Activated T-helper 1 cell treated with anti-CD3 and anti-CD28 coated beads, Interleukin-2, amount 50 U/mL, for 16 hours (primary cell): ENCODE measurements at places on chromosomes 11 and 22.

DNA sequence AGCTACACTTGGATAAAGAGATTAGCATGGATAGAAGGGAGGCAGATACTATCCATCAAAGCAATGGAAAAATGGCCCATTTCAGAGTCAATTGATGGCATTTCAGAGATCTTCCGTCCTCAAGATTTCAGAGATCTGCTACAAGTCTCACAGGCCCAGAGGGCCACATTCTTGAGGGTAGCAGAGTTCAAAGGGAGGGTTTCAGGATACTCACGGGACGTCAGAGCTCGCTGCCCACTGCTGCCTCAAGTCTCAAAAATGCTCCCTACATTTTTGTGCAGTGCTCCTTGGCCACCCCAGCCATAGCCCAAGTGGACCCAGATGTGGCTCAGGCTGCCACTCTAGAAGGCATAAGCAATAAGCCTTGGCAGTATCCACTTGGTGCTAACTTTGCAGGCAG is 24.9 kb downstream of the RTL6 start:
- DNase-seq = no peak

DNA sequence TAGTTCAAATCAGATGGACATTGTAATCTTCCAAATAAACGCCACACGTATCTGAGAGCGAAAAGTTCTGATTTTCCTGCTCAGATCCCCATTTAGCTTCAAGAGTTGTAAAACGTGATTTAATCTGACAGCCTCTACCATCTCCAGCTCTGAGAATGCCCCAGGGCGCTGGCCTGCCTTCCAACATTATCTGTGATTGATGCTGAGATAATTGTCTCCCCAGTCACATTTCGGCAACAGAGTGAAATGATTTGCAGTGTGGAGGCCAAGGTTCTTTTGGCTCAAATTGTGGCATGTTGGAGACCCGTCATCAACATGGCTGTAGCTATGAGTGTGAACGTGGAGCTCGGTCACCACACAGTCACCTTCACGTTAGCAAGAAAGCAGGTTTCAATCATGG is 283.4 kb downstream of the BRD1 start:
- DNase-seq = no peak

- no peak for DNase-seq
These were observed 44.2 kb downstream of the DSCAML1 start for GRCh38 chr11:117752721-117753237.

DNA sequence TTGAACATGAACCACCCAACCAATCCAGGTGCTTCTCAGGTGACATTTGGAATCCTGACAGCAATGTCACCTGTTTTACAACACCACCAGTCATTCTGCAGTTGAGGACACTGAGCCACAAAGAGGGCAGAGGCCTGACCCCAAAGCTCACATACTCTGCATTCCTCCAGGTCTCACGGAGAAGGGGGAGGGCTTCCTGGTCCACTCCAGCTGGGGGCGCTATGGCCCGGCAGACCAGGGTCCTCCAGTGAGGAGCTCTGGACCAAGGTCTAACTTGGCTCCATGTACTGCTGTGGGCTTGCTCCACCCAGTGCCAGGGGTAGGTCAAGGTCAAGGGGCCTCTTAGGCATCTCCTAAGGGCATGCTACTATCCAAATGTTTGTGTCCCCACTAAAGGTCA is 1.5 kb upstream of the PNPLA3 start:
- DNase-seq = no peak

- DNase-seq = no peak
These were observed 22.4 kb downstream of the SLC37A2 start for GRCh38 chr11:125085301-125086081.

DNA sequence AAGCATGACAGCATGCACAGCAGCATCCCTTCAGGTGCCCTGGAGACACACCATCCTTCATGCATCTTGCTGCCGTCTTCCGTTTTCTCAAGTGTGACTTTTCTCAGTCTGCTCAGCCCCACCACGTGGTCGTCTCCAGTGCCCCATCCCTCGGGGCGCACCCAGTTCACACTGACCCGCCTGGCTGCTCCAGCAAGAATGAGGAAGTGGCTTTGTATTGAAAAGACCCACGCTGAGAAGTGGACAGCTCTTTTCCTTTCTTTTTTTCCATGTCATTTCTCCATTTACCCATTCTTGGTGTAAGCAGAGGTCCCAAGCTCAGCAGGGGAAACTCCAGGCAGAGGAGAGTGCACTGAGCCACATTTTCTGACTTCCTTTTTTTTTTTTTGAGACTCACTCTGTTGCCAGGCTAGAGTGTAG is 14.5 kb downstream of the SERPINH1 start:
- no peak for DNase-seq

DNA sequence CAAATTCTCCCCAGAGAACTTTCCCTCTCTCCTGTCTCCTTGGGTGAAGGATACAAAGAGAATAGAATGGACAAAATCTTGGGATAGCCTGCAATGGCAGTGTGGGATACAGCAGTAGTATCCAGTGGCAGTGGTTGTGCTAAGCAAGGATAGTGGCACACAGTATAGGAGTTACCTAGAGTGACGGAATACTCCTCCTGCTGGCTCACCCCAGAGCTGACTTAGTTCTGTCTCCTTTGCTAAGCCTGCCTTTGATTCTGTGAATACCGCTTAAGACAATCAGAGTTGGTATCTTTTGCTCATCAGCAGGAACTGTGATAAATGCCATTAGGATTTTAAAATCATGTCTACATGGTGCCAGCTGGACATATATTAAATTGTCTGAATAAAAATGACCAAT is 404.3 kb downstream of the JRKL start:
- no peak for DNase-seq

- no peak for DNase-seq
These were observed 4.7 kb downstream of the RTCB start for GRCh38 chr22:32407312-32407711.

- no peak for DNase-seq
These were observed 350.6 kb downstream of the TENM4 start for GRCh38 chr11:79090191-79090705.
